Activated CD8-positive, alpha-beta T cell treated with anti-CD3 and anti-CD28 coated beads for 36 hours (primary cell): ENCODE measurements at places on chromosomes 7 and 10. TPM values are rescaled to one million over a fixed set of nuclear protein-coding genes. Genes with fewer than 3 reads are reported as not detected.

DNA sequence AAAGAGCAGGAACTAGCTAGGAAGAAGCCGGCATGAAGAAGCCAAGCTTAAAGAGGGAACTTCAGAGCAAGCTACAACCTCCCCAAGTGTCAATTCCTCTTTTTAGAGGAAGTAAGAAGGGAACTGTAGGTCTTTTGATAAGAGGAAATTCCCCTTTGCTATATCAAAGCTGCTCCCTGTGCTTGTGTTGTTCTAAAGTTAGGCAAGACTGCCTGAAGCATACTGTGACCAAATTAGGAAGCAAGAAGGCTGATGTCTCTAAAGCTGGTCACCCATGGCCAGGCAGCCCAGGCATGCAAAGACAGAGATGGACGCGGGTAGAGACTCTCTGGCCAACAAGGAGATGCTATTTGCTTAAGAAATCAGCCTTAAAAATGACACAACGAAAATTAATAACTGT, 87.9 kb downstream of the RNF216 start:
- H3K36me3 ChIP-seq, result peaks cover 58% of the 10 kb centered on the region
- DNase-seq, result no peak
- H3K27ac ChIP-seq, result peak overlapping the region; percentile 95
- H3K27me3 ChIP-seq, result no peaks in the 10 kb centered on the region
- peak overlapping the region; percentile 86 for H3K4me3 ChIP-seq

- H3K27ac ChIP-seq, result no peak overlapping the region
- no peak overlapping the region for H3K4me3 ChIP-seq
- no peak for DNase-seq
- H3K27me3 ChIP-seq, result peaks cover 2% of the 10 kb centered on the region
These were observed 195.1 kb downstream of the HECW1 start for GRCh38 chr7:43307522-43307921.

- H3K4me1 ChIP-seq, result no peaks in the 10 kb centered on the region
- no peak for DNase-seq
- no peaks in the 10 kb centered on the region for H3K36me3 ChIP-seq
- H3K4me3 ChIP-seq, result no peak overlapping the region
These were observed 349.7 kb upstream of the MBL2 start for GRCh38 chr10:53122281-53122680.

Gene CARD11
- 98.3 TPM for total RNA-seq

Gene CCZ1
- 102 TPM for total RNA-seq

Gene MBL2
- not detected for total RNA-seq

DNA sequence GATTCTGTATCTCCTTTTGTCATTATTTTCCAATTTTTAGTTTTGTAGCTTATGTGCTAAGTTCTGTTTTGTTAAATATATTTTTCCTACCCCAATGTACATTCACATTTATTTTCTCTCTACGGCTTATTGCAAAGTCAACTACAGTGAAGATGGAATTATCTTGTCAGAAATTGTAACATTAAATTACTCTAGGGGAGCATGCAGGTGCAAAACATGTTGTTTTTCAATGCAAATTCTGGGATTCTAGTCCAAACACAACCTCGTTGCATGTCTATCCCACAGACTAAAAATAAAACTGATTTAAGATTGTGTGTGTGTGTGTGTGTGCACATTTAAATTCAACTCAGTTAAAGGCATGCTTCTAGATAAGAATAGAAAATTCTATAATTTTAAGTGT, 529.1 kb upstream of the POM121L12 start:
- DNase-seq, result no peak
- H3K4me1 ChIP-seq, result no peaks in the 10 kb centered on the region
- H3K27ac ChIP-seq, result no peak overlapping the region

GRCh38 chr7:23967949-23968599, 258.1 kb downstream of the STK31 start:
- H3K4me3 ChIP-seq, result no peak overlapping the region
- H3K27me3 ChIP-seq, result peaks cover 2% of the 10 kb centered on the region
- H3K36me3 ChIP-seq, result no peaks in the 10 kb centered on the region

Gene TDRD1
- total RNA-seq, result 0.05 TPM

Gene FAM25G
- total RNA-seq, result not detected

Gene COL28A1
- total RNA-seq, result not detected

Gene NME8
- total RNA-seq, result not detected

GRCh38 chr10:61896854-61897661, 4.4 kb upstream of the ARID5B start:
- no peaks in the 10 kb centered on the region for H3K27me3 ChIP-seq
- DNase-seq, result peak; percentile 74
- H3K4me1 ChIP-seq, result peaks cover 42% of the 10 kb centered on the region

DNA sequence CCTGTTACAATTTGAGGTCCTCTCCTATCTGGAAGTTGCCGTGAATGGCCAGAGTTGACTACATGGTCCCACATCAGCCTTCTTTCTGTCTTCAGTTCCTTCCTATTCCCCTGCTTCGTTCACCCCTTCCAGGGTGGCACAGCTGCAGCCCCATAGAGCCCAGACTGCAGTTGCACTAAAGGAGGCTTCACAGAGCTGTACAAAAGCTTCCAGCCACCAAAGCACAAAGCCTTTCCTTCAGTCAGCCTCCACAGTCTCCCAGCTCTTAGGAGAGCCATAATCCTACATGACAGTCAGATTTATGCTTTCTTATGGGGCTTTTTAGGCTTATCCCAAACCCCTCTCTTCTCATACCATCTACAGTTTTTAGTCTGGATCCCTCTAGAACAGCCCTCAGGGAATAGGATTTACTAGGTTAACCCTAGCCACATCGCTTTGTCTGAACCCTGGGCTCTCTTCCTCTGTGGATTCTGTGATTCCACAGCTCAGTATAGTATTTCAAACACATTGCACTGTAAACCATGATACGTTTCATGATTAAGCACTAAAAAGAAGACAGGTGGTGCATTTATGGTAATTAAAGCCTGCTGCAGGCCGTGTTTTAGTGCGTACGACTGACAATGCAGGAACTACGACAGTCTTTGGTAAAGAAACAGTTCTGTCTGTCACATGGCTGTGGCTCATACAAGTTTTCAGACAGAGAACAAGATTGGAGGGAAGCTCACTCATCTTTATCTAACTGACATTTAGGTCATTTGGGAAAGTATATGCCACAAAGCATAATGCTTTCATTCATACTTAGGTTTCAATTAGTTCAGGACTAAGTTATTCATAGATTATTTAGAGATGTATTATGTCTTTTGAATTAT, 208.3 kb upstream of the KMT2E start:
- H3K4me1 ChIP-seq, result no peaks in the 10 kb centered on the region
- peaks cover 32% of the 10 kb centered on the region for H3K27me3 ChIP-seq
- no peak overlapping the region for H3K27ac ChIP-seq

DNA sequence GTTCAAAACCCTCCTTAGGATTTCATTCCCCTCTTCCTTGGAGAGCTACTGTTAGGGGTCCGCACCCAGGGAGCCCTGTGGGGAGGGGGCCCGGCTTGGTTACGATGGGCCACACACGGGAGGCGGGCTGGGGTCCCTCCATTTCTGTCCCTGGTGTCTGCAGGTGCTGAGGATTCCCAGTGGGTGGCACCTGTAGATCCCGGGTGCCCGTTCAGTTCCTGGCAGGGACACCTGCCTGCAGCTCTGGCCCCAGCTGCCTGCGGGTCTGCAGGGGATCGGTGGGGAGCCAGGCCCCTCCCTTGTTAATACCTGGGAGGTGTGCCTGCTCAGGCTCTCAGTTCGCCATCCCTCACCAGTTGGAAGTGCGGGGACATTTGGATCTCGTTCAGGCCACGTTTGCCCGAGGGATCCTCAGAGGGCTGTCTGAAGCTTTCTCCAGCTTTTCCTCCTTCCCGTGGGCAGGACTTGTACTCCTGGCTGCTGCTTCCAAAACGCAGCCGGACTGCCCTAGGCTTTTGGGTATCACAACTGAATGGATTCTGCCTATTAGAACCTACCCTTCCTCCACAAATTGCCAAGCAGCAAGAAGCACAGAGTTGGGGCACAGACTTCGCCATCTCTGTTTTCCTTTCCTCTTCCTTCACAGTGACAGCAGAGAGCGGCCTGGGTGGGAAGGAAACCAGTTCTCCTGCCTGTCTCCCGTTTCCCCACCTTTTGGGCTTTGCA, 22.3 kb upstream of the IL15RA start:
- peaks cover 4% of the 10 kb centered on the region for H3K27me3 ChIP-seq
- no peak overlapping the region for H3K4me3 ChIP-seq
- H3K4me1 ChIP-seq, result peaks cover 15% of the 10 kb centered on the region
- no peak overlapping the region for H3K27ac ChIP-seq

GRCh38 chr10:7819121-7819460, 786 bp downstream of the TAF3 start:
- H3K4me1 ChIP-seq, result peaks cover 37% of the 10 kb centered on the region
- H3K27me3 ChIP-seq, result no peaks in the 10 kb centered on the region
- peak overlapping the region; percentile 86 for H3K27ac ChIP-seq
- H3K4me3 ChIP-seq, result peak overlapping the region; percentile 93

Gene OR2A2
- total RNA-seq, result not detected

- peaks cover 24% of the 10 kb centered on the region for H3K36me3 ChIP-seq
- no peak overlapping the region for H3K4me3 ChIP-seq
- DNase-seq, result no peak
- H3K27me3 ChIP-seq, result no peaks in the 10 kb centered on the region
- peaks cover 68% of the 10 kb centered on the region for H3K4me1 ChIP-seq
These were observed 48.4 kb downstream of the MDFIC start for GRCh38 chr7:114970308-114970707.

DNA sequence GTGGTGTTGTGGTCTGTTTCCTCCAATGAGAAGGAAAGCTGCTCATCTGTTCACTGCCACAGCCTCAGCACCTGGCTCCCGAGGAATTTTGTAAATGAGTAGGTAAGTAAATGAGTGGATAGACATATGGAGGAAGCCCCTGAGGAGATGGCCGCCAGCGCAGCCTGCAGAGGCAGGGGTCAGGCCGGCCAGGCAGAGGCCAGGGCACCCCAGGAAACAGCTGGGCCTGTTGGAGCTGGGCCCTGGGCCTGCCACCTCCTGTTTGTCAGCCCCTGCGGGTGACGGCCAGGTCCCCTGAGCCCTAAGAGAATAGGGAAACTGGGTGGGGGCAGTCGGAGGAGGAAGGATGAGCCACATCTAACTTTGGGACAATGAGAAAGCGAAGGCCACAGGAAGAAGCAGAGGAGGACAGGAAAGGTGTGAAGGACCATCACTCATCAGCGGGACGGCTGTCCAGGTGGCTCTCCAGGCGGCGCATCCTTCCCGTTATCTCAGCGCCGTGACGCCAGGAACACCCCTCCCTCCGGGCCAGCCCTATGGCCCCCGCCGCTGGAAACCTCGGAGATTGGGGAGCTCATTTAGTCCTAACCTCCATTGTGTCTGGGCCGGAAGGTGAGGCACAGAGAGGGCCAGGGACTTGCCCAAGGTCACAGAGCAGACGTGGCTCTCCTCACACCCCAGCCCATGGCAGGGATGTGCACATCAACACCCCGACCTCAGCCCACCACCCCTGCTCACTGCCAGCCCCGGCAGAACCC, 142.3 kb upstream of the UNC5B start:
- no peak overlapping the region for H3K27ac ChIP-seq
- no peaks in the 10 kb centered on the region for H3K4me1 ChIP-seq
- no peak for DNase-seq
- H3K36me3 ChIP-seq, result no peaks in the 10 kb centered on the region
- H3K4me3 ChIP-seq, result no peak overlapping the region
- H3K27me3 ChIP-seq, result no peaks in the 10 kb centered on the region

Gene CDC14C
- total RNA-seq, result not detected
